ENCODE measurements at places on chromosomes 16 and 17. TPM values are rescaled to one million over a fixed set of nuclear protein-coding genes. Genes with fewer than 3 reads are reported as not detected.

Gene TBC1D3B
- total RNA-seq = 6.0 TPM

Gene CD300LF
- total RNA-seq = 1.8 TPM

Gene MPP2
- total RNA-seq = 7.0 TPM

Gene CCDC144A
- total RNA-seq = 5.8 TPM

Gene RPRML
- not detected for total RNA-seq

DNA sequence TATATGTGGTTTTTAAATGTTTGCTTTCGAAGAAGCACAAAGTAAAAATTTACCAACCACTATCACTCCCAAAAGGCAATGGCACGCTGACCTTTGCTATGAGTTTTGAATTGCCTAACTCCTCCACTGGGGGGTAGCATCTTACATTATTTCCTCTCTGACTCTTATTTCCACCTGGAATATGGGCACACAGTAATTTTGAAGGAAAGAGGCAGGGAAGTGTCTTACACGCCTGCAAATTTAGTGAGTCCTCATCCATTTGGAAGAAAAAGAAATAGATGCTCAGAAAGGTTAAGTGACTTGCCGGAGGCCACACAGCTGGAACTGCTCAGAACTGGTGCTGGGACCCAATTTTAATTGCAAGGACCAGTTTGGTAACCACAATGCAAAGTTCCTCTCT, 29.9 kb upstream of the IRX6 start:
- no peak for DNase-seq

DNA sequence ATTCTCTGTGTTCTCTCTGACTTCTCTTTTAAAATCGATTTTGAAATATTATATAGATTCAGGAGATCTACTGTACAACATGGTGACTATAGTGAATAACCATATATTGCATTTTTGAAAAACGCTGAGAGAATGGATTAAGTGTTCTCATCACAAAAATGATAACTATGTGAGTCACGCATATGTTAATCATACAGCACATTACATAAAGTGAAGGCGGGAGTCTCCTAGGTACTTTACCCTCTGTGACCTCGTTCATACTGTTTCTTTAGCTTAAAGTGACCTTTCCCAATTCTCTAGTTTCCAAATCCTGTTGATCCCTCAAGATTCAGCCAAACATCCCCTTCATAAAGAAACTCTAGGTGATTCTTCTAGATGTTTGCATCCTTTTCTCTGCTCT, 3.1 kb upstream of the KRTAP3-2 start:
- no peak for DNase-seq

DNA sequence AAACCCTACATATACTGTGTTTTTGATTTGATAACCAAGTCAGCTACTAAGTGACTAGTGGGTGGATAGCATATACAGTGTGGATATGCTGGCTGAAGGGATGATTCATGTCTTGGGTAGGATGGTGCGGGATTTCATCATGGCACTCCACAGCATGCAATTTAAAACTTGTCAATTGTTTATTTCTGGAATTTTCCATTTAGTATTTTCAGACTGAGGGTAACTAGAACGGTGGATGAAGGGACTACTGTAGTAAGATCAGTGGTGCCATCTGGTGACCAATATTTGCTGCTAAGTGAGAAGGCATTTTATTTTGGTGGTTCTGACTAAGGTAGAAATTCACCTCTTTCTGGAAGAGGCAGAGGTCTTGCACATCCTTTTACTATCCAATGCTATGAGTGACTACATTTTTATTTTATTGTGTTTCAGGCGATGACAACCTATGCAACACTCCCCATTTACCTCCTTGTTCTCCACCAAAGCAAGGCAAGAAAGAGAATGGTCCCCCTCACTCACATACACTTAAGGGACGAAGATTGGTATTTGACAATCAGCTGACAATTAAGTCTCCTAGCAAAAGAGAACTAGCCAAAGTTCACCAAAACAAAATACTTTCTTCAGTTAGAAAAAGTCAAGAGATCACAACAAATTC, 3.1 kb downstream of the CDC6 start:
- DNase-seq = peak; percentile 67

DNA sequence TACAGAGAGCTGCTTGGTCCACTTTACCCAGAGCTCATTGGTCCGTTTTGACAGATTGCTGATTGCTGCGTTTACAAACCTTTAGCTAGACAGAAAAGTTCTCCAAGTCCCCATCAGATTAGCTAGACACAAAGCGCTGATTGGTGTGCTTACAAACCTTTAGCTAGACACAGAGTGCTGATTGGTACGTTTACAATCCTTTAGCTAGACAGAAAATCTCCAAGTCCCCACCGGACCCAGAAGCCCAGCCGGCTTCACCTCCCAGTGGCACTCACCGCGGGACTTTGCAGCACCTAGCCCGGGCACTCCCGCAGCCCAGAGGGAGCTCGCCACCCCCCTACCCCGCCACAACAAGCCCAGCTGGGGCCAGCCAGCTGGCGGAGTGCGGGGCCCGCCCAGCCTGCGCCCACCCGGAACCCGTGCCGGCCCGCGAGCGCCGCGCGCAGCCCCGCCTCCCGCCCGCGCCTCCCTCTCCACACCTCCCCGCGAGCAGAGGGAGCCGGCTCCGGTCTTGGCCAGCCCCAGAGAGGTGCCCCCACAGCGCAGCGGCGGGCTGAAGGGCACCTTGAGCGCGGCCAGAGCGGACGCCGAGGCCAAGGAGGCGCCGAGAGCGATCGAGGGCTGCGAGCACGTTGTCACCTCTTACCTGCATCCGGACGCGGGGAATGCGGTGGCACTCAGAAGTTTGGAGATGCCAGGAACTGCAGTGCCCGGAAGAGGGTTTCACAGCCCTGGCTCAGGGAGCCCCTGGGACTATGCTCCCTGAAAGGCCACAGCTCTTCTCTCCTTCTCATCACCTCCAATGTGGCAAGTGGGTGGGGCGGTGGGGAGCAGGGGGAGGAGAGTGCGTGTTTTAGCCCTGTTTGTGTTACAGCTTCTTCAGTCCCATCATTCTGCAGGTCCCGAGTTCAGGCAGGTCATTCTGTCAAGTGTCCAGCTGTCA, 1504.5 kb downstream of the CDH11 start:
- no peak for DNase-seq

- no peak for DNase-seq
Observed at GRCh38 chr17:5373112-5373511, 46.4 kb downstream of the NUP88 start.

GRCh38 chr17:57548421-57549410, 196.4 kb downstream of the CCDC182 start:
- DNase-seq = no peak

DNA sequence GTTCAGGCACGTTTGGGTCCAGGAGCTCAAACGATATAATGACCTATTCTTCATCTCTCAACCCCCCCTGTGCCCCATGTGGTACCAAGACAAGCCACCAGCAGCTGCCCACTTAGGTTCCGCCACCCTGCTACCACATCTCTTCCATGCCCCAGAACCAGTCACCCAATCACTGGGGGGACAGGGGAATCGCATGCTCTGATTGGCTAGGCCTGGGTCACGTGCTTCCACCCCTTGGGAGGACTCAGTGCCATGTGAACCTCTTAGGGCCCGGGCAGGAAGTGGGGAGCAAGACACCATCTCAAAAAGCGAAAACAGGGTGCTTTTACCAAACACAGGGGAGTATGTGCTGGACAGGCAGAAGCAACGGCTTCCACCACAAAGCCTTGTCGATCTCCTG, 91.3 kb downstream of the KATNIP start:
- DNase-seq = no peak

DNA sequence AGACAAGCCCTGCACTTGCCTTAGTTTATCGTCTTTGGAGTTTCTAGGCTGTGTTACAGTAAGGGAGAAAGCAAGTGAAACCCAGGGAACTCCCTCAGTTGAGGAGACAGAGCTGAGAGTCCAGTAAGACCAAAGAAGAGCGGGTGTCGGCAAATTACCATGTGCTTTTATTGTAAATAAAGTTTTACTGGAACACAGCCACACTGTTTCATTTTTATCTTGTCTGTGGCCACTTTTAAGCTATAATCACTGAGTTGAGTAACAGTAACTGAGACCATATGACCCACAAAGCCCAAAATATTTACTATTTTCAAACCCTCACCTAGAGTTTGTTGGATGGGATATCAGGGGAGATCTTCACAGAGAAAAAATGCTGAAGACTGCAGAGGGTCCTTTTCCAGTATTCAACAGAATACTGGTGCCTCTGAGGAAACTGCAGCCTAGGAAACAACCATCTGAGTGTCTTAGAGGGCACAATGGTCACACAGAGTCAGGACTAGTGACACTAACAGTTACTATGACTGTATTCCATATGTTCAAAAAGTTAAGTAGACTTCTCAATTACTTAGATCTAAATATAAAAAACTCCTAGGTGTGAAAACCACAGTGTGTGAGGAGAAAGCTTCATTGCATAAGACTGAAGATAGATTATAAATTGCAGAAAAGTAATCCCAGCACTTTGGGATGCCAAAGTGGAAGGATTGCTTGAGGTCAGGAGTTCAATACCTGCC, 351.1 kb upstream of the TBX2 start:
- no peak for DNase-seq

- no peak for DNase-seq
Observed at GRCh38 chr17:46758614-46759013, 59.9 kb downstream of the WNT3 start.

DNA sequence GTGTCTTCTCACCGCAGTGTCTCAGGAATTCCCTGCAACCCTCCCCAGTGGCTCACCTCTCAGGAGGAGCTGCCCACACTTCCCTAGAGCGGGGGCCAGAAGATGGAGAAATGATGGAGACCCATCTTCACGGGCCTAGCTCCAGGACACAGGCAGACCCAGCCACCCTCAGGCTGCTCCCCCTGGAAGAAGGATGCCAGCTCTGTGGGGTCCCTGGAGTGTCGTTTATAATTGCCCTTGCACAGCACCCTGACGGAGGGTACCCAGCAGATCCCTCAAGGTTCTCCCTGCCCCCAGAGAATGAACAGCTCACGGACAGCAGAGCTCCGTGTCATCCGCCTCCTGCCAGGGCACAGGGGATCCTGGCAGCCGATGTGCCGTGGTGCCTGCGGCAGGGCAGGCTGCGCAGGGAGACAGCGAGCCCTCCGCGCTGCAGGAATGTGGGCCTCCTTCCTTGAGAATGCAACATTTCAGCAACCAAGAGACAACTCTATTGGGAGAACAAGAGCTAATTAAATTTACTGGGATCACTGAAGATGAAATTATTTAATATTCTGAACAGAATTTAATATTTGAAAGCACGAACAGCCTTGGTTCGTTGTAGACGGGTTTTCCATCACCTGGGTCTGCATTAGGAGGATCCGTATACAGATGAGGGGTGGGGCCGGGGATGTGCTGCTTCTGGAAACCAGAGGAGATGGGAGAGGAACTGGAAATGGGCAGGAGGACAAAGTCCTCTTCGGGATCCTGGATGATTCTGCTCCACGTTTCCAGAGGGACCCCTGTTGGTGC, 21.0 kb upstream of the RBFOX3 start:
- DNase-seq = no peak

GRCh38 chr17:70912716-70913485, 743.6 kb downstream of the KCNJ2 start:
- DNase-seq = no peak

DNA sequence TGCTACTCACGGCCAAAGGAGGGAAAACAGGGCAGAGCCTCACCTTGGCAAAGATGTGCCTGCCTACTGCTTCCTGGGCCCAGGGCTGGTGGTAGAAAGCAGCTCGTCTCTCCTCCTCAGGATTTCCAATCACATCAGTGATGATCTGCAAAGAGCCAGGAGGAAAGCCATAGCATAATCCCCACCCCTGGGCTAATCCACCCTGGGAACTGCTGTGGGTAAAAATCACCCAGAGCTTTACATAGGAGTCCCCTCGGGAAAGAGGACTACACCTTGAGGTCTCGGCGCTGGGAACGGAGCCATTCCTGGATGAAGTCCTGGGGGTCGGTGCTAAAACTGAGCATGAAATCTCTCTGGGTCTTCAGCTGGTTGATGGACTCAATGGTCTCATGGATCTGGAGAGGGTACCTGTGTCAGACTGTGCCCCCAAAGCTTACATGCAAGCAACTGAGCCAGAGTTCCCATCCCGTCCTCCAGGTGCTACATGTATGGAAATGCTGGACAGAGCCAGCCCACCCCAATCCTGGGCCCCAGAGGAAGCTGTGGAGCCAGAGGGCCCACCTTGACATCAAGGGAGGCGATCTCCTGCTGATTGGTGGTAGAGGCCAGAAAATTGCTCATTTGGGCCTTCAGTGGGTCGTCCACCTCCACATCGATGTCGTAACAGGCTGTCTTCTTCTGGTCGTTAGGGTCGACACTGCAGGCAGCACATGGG, 5.7 kb upstream of the FTSJ3 start:
- no peak for DNase-seq

- DNase-seq = no peak
Observed at GRCh38 chr17:80673152-80673920, 128.7 kb downstream of the RPTOR start.

- DNase-seq = no peak
Observed at GRCh38 chr17:78272914-78273258, 41.5 kb downstream of the TMEM235 start.

DNA sequence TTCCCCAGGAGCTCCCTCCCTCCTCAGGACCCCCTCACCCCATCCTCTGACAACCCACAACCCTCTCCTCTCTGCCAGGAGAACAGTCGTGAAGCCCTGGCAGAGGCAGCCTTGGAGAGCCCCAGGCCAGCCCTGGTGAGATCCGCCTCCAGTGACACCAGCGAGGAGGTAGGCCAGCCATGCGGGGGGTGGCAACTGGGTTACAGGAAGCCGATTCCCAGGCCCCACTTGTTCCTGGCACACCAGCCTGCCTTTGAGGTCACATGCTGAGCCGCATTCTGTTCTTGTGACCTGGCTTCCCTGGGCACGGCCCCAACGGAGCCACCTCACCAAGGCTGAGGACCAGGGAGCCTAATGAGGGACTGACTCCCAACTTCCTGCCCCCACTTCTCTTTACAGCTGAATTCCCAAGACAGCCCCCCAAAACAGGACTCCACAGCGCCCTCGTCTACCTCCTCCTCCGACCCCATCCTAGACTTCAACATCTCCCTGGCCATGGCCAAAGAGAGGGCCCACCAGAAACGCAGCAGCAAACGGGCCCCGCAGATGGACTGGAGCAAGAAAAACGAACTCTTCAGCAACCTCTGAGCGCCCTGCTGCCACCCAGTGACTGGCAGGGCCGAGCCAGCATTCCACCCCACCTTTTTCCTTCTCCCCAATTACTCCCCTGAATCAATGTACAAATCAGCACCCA, 7.9 kb downstream of the NAT9 start:
- peak; percentile 90 for DNase-seq

- no peak for DNase-seq
Observed at GRCh38 chr17:80665792-80666191, 121.2 kb downstream of the RPTOR start.
